ENCODE measurements at places on chromosomes 11 and 22. TPM values are rescaled to one million over a fixed set of nuclear protein-coding genes. Genes with fewer than 3 reads are reported as not detected.

The CENATAC gene
- 15.6 TPM for total RNA-seq

The NAGA gene
- total RNA-seq = 8.9 TPM

The MYOD1 gene
- total RNA-seq = not detected

The SLC17A6 gene
- not detected for total RNA-seq

The MPST gene
- 67.8 TPM for total RNA-seq

The TTC38 gene
- total RNA-seq = 16.1 TPM

The SGSM1 gene
- total RNA-seq = not detected

The TRIM64C gene
- not detected for total RNA-seq

The GVQW3 gene
- 2.0 TPM for total RNA-seq

The B4GALNT4 gene
- total RNA-seq = 64.6 TPM

The KLHL35 gene
- total RNA-seq = 0.87 TPM

The HRAS gene
- total RNA-seq = 84.2 TPM

The PSMC3 gene
- 130 TPM for total RNA-seq

The THRSP gene
- not detected for total RNA-seq

The RNF214 gene
- 20.7 TPM for total RNA-seq

All from astrocyte (in vitro differentiated cells and primary cell).